ENCODE measurements at places on chromosomes 4 and X.

DNA sequence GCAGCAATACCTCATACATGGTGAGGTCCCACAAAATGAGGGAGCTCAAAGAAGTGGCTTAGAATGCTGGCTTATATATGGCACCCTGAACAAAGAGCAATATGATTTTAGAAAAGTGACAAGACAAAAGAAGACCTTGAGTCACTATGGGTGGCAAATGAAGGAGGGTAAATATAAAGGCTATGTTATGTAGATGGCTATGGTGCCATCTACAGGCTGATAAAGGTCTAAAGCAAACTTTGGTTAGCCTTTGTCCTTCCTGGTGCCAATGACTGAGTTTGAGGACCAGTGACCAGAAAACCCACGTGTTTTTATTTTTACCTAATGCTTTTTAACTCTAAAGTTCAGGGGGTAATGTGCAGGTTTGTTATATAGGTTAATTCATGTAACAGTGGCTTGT, 151.8 kb downstream of the CCNG2 start:
- no peak for DNase-seq

GRCh38 chrX:39336671-39337311, 535.5 kb downstream of the MID1IP1 start:
- peak; percentile 12 for DNase-seq

GRCh38 chrX:109753256-109753655, 20.2 kb upstream of the ACSL4 start:
- no peak for DNase-seq

DNA sequence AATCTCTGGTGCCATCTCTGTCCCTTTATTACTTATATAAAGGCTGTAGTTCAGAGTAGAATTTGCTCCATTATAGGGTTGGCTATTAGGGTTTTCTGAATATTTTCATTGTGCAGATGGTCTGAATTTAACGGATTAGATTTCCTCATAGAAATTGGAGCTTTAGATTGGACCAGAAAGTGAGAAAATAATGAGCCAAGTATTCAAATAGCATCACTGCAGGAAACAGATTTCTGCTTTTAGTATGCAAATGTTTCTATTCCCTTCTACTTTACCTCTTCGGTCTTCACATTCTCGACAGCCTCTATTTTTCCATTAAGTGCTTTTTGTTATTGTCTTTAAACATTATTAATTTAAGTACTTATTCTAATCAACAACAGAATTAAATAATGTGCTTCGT, 55.4 kb downstream of the TRIM2 start:
- DNase-seq, result no peak

DNA sequence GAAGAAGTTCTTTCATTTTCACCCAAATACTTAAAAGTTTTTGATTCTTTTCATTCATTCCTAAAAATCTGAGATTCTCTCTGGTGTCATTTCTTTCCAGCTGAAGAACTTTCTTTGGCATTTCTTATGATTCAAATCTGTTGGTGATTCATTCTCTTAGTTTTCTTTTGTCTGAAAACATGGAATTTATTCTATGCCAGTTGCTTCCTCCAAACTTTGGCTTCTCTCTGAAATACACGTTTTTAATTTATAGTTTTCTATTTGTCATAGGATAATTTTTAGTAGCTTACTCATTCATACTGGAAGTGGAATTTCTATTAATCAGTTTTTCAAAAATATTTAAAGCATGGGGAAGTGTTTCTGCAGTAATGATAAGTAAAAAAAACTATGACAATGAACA, 1012.0 kb downstream of the RPA4 start:
- DNase-seq, result no peak

GRCh38 chrX:140507223-140507981, 2.5 kb upstream of the SOX3 start:
- peak; percentile 9 for DNase-seq

DNA sequence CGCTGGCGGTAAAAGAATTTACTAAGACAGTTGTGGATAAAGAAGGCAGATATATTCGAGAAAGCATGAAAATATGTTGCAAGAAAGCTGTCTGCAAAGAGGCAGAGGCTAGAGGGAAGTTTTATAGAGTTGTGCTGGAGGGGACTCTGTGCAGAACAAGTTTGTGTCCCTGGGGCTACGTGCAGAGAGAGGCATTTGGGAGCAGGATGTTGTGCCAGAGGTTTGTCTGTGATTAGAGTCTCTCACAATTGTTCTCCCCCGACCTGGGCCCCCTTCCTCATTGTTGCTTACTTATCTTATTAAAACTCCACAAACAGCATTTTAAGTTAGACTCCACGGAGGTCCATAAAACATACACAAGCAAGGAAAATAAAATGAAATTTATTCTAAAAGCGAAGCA, 831.3 kb downstream of the NLGN4X start:
- DNase-seq, result no peak

DNA sequence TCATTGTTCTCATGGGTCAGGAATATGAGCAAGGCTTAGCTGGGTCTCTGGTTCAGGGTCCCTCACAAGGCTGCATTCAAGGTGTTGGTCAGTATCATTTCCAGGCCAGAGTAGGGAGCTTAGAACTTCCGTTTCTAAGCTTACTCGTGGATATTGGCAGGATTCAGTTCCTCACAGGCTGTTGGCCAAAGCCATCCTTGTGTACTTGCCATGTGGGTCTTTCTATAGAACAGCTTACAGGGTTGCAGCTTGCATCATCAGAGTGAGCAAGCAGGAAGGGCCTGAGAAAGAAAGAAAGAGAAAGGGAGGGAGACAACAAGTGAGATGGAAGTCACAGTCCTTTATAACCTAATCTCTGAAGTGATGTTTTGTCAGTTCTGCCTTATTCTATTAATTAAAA, 5.1 kb upstream of the LIMCH1 start:
- DNase-seq, result no peak

DNA sequence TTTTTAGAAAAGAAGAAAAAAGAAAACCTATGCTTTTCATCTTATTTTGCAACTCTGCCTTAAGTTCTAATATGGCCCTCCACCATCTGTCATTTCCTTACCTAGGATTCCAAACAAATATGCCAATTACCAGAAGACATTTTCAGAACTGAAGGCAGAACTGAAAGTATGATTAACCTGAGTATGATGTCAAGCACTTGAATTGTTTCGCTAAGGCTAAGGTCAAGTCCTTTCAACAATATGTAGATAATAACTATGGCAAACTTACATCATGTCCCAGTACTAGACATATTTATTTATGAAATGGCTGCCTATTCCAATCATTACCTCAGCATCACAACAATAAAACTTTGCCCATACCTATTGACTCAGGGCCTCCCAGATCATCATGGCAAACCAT, 91.0 kb downstream of the OR13H1 start:
- no peak for DNase-seq

GRCh38 chr4:64368741-64369140, 40.5 kb downstream of the TECRL start:
- DNase-seq, result no peak

DNA sequence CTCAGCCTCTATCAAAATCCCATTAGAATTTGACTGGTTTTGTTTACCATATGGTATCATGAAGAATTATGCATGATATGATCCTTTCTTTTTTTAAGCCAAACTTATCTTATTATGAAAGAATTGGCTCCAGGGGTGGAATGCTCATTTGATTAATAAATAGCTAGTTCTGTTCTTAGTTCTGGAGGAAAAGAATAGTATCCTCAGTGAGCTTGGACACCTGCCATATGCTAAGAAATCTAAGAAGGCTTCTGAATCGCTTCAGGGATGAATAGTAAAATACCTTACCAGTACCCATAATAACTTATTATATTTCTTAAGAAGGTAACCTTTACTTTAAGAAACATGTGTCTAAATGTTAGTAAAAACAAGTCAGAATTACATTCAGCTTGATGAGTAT, 803.6 kb downstream of the ADGRL3 start:
- no peak for DNase-seq

- no peak for DNase-seq
These were observed 19.3 kb downstream of the GUCY1B1 start for GRCh38 chr4:155777971-155778735.

- DNase-seq, result no peak
These were observed 139.2 kb upstream of the DGKK start for GRCh38 chrX:50609796-50610195.

DNA sequence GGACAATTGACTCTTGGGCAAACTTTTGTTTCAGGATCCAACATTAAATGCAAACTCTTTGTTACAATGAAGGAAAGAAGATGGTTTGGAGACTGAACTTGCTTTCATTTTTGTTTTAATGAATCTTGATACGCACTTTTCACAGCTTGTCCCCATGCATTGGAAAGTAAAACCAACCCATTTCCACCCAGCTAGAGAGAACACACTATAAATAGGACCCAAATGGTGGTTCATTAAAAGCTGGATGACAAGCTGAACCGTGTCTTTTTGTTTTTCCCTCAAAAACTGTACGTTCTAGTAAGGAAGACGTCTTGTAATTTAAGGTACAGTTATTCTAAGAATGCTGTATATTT, 95.3 kb upstream of the EGFL6 start:
- DNase-seq, result no peak

GRCh38 chr4:142366769-142367181, 479.3 kb downstream of the INPP4B start:
- no peak for DNase-seq

DNA sequence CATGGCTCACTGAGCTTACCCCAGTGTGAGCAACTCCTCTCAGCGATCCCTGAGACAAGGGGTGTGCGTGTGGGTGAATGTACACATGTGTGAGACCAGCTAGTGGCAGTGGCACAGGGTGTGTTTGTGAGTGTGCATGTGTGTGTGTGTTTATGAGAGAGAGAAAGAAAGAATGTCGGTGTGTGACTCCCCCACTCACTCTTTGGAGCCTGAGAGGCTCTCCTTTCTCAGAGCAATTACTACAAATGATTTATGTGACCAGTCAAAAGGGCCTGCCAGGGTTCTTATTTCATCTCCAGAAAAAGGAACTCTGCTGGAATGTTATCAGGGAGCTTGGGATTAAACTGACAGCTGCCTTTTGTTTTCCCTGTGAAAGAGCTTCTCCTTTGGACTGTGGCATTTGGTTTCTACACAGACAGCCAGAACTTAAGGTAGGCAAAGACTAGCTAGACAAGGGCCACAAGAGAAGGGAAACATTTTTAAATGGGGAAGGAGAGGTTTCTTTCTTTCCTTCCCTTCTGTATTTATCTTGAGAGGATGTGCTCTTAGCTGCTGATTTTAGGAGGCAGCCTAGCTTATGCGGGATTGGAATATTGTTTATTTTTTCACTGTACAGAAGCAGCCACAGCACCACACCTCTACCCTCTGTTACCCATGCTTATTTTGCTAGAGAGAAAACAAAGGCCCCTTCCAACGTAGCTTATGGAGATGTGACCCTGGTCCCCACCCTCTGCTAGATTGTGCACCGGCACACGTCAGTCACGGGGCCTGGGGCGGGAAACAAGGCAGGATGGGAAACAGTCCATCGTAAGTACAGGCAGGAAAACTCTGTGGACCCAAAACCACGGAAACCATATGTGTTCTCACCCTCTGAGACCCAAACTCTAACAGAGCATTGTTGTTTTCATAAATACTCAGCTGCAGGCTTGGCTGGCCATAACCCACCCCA, 143.5 kb downstream of the MGST2 start:
- DNase-seq, result peak; percentile 82

DNA sequence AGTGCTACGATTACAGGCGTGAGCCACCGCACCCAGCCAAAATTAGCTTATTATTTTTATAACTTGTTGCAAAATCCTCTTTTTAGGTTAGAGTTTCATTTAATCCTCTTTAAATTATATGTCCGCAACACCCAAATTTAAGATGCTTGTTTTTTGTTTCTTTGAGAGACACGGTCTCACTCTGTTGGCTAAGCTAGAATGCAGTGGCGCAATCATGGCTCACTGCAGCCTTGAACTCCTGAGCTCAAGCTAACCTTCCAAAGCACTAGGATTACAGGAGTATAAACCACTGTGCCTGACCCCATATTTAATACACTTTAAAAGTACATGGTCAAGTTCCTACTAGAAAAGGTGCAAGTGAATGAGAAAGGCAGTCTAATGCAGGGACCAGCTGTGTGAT, 2.2 kb downstream of the RBBP7 start:
- no peak for DNase-seq

DNA sequence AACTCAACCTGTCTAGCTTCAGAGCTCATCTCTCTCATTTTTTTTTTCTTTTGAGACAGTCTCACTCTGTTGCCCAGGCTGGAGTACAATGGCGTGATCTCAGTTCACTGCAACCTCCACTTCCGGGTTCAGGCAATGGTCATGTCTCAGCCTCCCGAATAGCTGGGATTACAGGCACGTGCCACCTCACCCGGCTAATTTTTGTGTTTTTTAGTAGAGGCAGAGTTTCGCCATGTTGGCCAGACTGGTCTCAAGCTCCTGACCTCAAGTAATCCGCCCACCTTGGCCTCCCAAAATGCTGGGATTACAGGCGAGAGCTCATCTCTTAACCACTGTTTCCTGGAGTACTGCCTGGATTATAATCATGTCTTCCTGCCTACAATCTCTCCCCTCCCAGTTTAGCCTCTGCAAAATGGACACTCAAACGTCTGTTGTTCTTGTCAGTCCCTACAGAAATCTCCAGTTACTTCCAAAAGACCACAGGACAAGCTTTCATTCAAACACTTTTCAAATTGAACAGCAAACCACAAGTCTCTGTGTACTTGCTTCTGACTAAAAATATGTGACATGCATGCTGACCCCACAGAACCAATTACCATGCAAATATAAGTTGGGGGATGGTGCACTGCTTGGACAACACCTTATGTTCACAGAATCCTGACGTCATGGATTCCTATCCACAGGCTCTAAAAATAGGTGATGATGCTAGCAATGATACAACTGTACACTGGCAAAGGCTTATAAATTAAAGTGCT, 137.2 kb downstream of the SH3KBP1 start:
- no peak for DNase-seq

DNA sequence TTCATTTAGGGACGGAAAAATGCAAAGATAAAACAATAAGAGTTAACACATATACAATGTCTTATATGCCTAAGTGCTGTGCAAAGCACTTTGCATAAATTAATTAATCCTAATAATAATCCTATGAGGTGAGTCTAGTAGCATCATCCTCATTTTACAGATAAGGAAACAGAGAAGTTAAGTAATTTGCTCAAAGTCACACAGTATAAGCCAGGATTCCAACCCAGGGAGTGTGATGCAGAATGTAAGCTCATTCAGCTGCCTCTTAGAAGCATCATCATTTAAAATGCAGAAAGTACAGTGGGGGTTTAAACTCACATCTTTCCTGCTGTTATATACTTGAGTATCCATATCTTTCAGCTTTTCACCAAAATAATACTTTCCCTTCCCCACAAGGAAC, 203.7 kb downstream of the LARP7 start:
- DNase-seq, result no peak

- DNase-seq, result no peak
These were observed 2.1 kb downstream of the NAF1 start for GRCh38 chr4:163164591-163164990.

- DNase-seq, result peak; percentile 82
These were observed at the start of gene UCHL1 for GRCh38 chr4:41256740-41257256. TSS of gene UCHL1 (plus strand) at chr4:41256928. CDS start at chr4:41256977, 49 bp downstream.

DNA sequence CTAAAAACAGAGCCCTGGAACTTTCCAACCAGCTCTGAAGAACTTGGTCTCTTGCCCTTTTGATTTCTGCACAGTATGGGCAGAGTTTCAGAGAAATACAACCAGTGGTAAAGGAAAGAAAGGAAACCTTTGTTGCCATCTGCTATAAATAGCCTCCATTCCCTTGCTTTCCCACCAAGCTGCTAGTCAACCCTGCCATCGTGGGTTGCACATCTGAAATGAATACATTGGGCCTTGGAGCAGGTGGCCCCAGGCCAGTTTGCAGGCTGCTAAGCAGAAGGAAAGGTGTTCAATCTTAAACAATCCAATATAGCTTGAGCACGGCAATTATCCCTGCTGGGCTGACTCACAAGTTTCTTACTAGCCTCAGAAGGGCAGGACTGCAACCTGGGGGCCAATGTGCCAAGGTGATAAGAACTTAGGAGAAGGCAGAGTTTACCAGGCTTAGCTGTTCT, 142.5 kb downstream of the PPARGC1A start:
- DNase-seq, result no peak

GRCh38 chr4:74738464-74739143, 55.7 kb downstream of the BTC start:
- no peak for DNase-seq
